ENCODE measurements at places on chromosomes 4 and X. TPM values are rescaled to one million over a fixed set of nuclear protein-coding genes. Genes with fewer than 3 reads are reported as not detected.

GRCh38 chrX:41720125-41720779, 3.7 kb upstream of the GPR82 start:
- peak; percentile 25 for DNase-seq

DNA sequence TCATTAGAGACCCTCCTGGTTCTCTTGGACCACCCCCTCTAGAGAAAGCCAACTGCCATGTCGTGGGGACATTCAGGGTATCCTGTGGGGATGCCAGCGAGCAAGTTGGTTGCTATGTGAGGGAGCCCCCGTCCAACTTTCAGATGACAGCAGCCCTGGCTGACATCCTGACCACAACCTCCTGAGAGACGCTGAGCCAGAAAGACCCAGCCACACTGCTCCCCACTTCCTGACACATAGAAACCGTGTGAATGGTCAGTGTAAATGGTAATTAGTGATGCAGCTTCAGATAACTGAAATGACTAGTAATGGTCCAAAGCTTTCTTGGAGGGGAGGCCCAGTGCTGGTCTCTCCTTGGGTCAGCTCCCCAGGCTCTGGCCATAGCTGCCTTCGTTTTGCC, 10.8 kb downstream of the CLCN4 start:
- no peak for DNase-seq

GRCh38 chrX:67564475-67564874, 20.7 kb downstream of the AR start:
- DNase-seq, result no peak

The NMU gene
- total RNA-seq, result not detected

DNA sequence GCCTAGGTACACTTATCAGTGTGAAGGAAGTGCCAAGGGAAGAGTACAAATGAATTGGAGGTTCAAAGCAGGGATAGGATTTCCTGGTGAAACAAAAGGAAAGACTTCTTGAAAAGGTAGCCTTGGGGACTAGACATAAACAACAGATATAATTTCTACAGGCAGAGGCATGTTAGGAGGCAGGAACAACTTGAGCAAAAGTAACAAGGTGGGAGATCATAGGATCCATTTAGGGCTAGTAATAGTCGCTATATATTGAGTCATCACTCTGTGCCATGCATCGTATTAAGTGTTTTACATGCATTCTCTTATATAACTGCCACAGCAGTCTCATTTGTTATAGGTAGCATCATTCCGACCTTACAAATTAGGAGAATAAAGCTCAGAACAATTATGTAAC, 98.3 kb upstream of the EOLA2 start:
- DNase-seq, result no peak

GRCh38 chr4:100087743-100088142, 102.5 kb downstream of the DDIT4L start:
- no peak for DNase-seq

GRCh38 chr4:166049036-166049435, 176.0 kb downstream of the TLL1 start:
- no peak for DNase-seq

DNA sequence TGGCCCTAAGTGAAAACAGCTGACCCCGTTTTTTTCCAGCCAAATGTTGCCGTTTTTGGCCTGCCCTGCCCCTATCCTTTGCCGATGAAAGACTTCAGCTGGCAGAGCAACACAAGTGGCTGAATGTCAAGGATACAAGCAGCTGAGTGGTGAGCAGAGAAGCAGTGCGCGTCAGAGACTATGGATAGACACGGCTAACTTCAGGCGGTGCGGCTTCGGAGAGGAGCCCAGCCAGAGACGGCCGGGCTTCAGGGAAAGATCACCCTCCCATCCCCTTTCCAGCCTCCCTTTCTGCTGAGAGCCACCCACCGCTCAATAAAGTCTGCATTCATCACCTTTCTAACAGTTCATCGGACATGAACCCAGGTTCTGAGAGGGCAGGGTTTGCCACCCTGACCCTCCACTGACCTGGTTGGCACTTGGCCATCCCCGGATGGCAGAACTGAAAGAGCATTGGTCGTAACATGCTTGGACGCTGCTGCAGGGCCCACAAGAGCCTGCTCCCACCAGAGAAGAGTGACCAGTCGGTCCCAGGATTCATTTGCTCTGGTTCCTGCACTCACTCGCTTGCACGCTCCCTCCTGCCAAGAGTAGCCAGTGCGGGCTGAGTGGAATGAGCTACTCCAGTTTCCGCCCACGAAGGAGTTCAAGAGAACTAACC, 125.8 kb downstream of the PPEF1 start:
- peak; percentile 75 for DNase-seq

- no peak for DNase-seq
Measured at GRCh38 chrX:51404445-51404844, 71.8 kb downstream of the NUDT10 start.

GRCh38 chrX:103878466-103879122, 46.5 kb upstream of the RAB9B start:
- peak; percentile 50 for DNase-seq

GRCh38 chrX:49166914-49167739, 4.6 kb downstream of the MAGIX start:
- DNase-seq, result peak; percentile 85

The ZAR1 gene
- not detected for total RNA-seq

DNA sequence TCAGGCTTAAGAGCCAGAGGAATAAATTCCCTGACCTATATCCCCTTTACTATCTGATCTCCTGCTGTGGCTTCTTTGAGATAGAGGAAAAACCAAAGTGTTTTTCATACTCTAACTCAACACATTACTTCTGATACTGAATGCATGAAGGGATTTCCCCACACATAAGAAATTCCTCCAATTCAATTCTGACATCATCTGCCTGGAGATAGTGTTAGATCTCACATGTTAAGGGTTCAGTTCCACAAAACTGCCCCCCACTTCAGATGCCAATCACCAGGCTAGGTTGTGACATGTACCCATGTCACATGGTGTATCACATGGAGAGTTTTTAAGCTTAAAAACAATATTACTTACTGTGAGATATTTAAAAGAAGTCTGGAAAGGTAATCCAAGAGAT, 46.8 kb downstream of the GSTCD start:
- DNase-seq, result no peak

DNA sequence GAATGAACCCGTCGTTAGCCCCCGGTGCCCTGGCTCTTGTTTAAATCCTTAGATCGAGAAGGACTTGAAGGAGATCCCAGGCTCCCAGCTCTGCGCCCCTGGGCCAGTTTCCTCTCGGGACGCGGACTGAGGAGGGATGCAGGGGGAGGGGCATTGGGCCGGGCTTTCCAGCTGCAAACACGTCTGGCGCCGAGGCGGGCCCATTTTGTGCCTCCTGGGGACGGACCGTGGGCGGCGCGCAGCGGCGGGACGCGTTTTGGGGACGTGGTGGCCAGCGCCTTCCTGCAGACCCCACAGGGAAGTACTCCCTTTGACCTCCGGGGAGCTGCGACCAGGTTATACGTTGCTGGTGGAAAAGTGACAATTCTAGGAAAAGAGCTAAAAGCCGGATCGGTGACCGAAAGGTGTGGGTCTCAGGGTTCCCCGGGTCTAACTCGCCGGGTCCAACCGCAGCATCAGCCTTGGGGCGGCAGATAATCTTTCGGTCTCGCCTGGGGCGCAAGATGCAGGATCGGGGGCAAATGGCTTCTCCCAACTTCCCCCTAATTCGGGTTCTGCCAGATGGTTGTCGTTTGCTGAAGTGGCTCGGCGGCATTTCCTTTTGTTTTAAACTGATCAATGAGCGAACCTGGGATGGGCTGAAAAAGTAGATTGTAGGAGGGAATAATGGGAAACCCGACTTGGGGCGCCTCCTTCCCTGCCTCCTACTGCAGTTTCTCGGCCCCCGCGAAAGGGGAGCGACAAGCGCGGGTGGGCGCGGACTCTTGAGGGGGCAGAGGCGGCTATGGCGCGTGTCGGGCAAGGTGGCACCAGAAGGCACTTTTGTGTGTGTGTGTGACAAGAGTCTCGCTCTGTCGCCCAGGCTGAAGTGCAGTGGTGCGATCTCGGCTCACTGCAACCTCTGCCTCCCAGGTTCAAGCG, 2.9 kb downstream of the PDGFRA start:
- no peak for DNase-seq

DNA sequence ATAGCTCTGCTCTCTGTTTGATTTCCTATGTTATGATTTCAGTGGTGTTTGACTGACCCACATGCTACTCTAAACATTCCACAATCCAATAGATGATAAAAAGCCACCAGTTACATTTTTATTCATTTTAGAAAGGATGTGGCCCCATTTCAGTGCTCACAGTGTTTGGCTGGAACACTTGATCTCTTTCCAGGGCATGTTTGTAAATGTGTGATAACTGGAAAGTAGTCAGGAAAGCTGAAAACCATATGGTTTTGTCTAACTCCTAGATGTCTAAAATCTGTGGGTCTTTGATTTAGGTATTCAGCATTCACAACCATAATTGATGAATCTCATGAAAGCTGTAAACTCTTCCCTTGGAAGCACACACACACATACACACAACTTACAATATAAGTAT, 904.9 kb upstream of the AGA start:
- DNase-seq, result no peak

GRCh38 chrX:151287954-151288353, 109.1 kb upstream of the VMA21 start:
- no peak for DNase-seq

DNA sequence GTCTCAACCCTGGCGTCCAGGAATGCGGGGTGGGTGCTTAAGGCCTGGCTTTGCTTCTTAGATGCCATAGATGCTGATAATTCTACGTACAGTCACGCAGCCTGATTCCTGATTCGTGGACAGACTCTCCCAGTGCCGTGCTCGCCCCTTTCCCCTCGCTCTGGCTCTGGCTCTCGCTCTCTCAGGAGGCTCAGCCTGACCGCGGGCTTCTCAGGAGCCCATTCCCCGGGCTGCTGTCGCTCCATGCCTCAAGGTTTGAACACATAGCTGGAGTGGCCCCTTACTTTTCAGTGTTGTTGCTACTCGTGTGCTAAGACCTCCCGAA, 59.2 kb upstream of the ZC4H2 start:
- DNase-seq, result no peak

The SYP gene
- 2.0 TPM for total RNA-seq

The TMPRSS11D gene
- total RNA-seq, result not detected

DNA sequence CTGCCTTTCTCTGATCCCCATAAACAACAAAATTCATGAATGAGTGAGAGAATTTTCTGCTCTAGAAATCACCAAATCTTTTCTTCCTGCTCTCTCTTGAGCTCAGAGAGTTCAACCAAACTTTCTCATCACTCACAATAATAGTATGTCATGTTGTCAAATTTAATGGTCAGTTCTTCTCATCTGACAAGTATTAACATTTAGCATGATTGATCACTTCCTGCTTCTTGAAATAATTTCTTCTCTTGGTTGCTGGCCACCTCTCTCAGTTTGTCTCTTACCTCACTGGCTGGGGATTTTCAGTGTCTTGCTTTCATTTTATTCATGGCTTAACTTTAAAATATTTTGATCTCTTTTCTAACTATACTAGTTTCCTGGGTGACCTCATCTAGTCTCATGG, 25.5 kb upstream of the FGF5 start:
- DNase-seq, result no peak

- DNase-seq, result no peak
Measured at GRCh38 chrX:39601231-39602177, 496.3 kb downstream of the BCOR start.

The GPM6B gene
- total RNA-seq, result 4.4 TPM

GRCh38 chrX:106415276-106415895, 196.4 kb upstream of the RADX start:
- DNase-seq, result peak; percentile 22

DNA sequence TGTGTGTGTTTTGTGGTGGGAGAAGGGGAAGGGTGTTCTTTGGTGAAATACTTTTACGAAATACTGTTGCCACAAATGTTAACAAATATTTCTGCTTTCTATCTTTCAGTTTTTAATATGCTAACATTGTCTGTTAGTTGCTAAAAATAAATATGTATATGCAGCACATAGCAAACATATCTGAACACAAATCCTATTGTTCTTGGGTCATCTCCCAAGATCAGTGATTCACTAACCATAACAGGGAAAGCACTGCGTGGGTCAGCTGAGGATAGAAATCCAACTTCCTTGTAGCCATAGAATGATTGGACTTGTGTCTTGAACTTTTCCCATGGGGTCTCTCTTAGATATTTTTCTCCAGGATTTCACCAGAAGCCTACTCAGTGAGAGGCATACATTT, 250.3 kb upstream of the FAM47A start:
- DNase-seq, result peak; percentile 86

The USP51 gene
- 1.0 TPM for total RNA-seq

The MAML3 gene
- 0.19 TPM for total RNA-seq

DNA sequence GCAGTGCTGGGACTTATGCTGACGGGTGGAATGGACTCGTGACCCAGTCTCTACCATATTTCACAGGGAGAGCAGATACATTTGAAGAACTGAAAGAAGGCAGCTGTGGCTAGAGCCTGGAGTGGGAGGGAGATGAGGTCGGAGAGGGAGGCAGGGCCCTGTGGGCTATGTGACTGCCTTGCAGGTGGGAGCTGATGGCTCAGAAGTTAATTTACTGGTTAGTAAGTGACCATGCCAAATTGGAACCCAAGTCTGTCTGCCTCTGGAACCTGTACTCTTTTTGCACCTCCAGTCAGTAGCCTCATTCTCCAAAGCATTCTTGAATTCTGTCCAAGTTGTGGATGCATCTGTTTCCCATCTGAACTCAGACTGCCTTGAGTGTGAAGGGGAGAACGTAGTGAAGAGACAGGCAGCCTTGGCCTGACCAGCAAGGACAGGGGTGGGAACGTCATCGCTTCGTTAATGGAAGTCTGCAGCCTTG, 92.3 kb downstream of the REPS2 start:
- peak; percentile 38 for DNase-seq

- DNase-seq, result peak; percentile 58
Measured at GRCh38 chrX:71128166-71128833, 9.9 kb downstream of the MED12 start.

The PUDP gene
- 27.5 TPM for total RNA-seq

GRCh38 chr4:119785963-119786362, 157.4 kb upstream of the PDE5A start:
- peak; percentile 5 for DNase-seq

The TKTL2 gene
- total RNA-seq, result not detected

DNA sequence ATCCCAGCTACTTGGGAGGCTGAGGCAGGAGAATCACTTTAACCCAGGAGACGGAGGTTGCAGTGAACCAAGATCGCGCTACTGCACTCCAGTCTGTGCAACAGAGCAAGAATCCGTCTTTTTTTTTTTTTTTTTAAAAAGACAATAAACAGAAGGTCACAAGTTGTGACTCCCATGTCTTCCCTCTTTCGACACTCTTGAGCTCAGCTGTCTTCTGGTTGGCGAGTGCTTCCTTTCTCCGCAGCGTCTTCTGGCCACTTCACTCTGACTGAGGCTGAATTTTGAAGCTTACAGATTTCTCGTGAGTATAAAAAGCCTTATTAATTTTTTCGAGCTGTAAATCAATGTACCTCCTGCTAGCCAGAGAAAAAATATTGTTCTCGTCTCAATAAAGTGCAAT, 124.9 kb downstream of the STOX2 start:
- DNase-seq, result no peak
